Right kidney (tissue), 9 donors: ENCODE measurements at places on chromosomes 16 and 17.
A peak's percentile ranks its signal among the peaks of the same experiment; 100 is the strongest.

DNA sequence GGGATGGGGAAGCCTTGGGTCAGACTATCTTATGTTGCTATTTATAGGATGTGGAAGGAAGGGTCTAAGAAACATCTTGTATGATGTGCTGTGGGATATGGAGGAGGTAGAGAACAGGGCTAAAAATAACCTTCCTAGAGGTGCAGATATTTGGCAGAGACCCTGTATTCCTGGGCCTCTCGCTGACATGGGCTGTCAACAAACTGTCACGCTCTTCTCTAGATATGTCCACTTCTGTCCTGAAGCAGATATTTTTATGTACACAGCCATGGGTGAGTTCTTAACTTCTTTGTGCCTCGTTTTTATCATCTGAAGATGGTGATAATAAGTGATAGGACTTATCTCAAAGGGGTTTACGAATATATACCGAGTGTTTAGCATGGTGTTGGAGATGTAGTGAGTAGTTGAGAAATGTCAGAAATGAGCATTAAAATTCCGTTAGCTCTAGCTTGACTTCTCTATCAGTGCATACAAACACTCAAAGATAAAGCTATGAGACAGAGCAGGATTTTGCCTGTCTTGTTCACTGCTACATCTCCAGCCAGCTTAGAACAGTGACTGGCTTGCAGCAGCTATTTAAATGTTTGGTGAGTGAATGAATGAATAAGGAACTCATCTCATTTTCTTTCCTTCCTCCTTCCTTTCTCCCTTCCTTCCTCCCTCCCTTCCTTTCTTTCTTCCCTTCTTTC, 2.9 kb upstream of the AQP8 start:
- DNase-seq, result no peak

DNA sequence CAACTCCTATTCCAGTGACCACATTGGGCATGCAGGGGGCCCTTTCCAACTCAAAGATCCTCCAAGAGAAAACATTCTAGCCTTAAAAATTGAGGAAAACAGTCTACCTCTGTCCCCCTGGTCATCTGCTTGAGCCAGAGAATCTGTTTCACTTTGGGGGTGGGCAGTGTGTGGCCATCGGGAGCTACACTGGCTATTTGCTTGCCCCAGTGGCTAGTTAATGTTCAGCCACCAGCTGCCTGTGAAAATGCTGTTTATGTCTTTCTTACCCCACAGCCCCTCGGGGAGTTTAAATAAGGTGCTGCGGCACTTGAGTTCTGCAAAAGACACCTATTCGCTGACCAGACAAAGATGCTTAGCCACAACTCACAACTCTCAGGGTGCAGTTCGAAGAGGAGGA, 43.4 kb downstream of the GNAO1 start:
- no peak for DNase-seq

DNA sequence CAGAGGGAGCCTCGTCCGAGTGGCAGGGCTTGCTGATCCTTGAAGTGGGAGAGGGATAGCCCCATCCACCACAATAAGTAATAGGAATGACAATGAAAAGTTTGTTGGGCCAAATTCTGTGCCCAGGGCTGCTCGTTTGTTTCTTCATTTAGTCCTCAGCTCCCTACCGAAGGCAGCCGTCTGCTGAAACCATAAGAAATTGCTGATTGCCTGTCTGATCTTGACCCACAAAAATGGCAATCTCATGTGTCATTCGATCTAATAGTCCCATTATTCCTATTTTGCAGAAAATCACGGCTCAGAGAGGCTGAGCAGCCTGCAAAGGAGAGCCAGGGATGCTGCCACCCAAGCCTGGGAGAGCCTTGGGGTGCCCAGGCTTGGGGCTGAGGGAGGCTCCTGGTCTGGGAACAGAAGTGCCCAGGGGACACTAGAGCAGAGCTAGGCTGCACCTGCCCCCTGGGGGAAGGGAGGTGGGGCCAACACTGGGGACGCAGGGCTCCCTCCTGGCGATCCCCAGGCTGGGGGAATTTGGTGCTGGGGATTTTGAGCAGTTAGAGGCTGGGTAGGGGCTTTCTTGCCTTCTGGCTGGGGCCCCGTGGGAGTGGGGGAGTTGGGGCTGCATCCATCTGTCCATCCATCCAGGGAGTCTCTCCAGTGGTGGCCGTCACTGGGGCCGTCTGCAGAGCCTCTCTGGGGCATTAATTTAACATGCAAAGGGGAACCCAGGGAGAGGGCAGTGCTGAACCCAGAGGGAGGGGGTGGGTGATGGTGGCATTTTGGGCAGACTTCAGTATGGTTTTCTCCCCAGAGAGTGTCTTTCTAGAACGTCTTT, 53.5 kb downstream of the SOCS1 start:
- DNase-seq, result peak; percentile 30

DNA sequence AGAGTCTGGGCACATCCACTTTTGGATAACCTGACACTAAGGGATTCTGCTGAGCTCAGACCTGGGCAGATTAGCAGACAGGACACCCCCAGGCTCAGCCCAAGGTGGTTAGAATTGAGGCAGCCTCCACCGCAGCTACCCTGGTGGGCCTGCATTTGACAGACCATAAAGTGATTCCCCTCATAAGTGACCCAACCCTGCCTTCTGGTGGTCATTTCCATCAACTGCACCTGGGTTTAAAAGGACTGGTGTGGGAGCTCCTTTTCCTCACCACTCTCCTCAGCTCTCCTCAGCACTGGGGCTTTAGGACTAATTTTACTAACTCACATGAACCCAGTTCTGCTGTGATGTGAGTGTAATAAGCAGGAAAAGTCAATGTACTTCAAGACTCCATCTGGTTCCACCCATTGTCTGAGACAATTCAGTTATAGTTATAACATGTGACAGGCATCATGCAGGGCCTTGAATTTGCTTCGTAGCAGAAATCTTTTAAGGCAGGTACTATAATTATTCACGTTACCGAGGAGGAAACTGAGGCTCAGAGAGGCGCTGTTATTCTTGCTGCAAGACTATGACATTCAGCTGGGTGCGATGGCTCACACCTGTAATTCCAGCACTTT, 42.5 kb downstream of the MYH3 start:
- DNase-seq, result peak; percentile 61

- DNase-seq, result no peak
Measured at GRCh38 chr17:66364508-66364907, 62.1 kb downstream of the PRKCA start.

- DNase-seq, result peak; percentile 51
Measured at GRCh38 chr17:1931844-1932579, 93.1 kb downstream of the RTN4RL1 start.

DNA sequence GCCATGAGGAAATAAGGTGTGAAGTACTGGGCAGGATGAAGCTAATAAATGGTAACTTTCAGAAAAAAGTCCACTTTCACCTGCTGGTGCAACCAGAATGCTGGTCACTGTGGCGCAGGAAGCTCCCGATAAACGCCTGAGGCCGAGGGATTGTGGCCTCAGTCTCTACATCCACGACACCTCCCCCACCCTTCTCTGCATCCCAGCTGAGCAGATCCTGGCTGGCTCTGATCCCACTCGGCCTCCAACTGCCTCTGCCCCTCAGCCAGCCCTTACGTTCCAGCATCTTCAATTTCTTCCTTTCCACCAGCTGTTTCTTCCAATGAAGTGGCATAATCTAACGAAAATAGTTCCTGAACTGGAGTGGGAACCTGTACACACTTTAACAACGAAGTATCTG, 49.5 kb downstream of the COX4I1 start:
- no peak for DNase-seq

GRCh38 chr16:87044829-87045228, 272.4 kb downstream of the C16orf95 start:
- DNase-seq, result no peak

DNA sequence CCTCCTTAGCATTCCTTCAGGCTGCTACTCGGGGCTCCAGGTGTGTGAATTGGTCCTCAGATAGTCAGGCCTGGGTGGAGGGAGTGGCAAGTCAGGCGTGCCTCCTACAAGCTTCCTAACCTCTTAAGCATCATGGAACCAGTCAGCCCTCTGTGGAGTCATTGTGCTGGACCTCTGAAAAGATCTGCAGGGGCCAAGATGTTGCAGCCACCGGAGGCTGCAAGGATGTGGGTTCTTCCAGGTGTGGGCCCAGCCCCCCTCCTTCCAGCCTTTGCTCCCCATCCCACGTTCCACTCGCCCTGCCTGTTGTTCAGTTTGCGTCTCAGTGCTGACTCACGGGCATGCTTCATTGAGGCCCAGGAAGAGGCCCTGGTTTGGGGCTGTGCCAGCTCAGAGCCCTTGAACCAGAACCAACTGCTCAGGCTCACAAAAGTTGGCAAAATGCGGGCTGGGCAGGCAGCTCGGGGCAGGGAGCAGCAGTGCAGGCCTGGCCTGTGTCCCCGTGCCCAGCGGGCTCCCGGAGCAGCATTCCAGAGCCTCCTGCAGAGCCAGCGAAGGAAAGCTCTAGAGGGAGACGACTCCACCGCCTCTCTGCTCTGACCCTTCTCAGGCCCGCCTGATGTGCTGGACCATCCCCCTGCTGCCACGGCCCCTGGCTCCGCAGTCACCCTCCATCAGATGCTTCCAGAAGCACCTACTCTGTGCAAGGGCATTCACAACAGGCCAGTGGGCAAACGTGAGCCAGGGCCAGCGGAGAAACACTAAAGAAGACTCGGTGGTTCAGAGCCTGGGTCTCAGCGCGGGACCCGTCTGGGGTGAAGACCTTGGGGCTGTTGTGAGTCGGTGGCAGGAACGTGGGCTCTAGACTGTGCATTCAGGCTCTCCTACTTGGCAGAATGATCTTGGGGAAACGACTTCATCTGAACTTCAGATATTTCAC, 7.5 kb downstream of the LDHD start:
- peak; percentile 64 for DNase-seq

GRCh38 chr16:17306745-17307144, 164.0 kb downstream of the XYLT1 start:
- no peak for DNase-seq

DNA sequence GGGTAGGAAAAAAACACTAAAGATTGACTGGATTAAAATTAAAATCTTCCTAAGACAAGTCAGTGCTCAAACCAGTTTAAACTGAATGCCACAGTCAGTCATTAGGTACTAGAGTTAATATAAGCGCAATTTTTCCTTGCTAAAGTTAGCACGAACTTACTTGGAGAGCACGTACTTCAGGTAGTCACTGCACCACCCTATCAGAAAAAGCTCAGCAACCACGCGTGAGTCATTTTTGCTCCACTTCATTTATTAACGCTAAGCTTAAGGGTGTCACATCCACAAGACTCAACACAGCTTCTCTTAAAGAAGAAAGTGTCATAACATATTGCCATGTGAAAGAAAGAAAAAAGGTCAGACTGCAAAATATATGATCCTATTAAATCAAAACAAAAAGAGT, 53.1 kb downstream of the TEX2 start:
- no peak for DNase-seq

DNA sequence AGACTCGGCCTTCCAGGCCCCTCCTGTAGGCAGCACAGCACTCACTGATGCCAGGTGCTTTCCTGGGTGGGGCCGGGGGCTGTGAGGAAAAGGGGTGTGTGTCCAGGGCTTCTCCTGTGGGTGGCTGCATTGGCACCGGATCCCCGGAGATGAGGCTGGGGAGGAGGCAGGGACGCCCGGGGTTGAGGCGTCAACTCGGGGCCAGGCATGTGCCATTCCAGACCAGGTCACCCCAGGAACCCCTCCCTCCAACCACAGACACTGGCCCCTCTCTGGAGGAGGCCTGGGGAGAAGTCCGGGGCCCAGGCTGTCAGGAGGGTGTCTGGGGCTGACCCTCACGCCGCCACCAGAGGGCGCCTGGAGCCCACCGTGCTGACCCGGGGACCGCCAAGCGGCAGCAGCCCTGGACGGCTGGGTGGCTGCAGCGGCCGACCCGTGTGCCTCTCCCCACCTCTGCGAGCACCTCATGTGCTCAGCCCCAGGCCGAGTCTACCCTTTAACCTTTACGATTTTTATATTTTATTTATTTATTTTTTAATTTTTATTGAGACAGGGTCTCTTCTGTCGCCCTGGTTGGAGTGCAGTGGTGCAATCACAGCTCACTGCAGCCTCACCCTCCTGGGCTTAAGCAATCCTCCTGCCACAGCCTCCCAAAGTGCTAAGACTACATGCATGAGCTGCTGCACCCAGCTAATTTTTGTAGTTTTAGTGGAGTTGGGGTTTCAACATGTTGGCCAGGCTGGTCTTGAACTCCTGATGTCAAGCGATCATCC, 3.2 kb upstream of the METRN start:
- DNase-seq, result peak; percentile 53

DNA sequence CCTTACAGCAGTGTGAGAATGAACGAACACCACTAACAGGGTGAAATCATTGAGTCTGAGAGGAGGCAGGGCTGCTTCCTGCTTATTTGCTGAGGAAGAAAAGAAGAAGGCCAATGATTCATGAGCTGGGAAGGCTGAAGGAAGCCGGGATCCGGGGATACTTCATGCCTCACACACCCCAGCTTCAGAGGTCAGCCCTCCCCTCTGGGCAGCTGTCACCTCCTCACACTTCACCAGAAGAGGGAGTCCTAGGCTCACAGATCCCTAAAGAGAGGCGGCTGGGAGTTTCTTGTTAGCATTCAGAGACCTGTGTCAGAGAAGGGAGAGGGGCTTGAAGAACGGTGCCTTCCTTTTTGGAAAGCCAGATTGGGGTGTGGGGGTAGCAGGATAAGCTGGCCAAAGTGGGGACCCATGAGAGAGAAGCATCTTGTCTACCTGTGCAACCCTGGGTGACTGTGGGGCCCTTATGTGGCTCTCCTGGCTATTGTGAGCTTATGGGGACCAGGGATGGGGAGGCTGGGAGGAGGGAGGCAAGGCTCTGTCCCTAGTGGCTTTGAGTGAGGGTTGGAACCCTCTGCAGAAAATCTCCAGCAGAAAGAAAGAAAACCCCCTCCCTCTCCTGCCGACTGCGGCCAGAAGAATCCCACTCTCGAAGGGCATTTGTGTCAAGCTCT, 94.6 kb downstream of the RGS9 start:
- peak; percentile 37 for DNase-seq

DNA sequence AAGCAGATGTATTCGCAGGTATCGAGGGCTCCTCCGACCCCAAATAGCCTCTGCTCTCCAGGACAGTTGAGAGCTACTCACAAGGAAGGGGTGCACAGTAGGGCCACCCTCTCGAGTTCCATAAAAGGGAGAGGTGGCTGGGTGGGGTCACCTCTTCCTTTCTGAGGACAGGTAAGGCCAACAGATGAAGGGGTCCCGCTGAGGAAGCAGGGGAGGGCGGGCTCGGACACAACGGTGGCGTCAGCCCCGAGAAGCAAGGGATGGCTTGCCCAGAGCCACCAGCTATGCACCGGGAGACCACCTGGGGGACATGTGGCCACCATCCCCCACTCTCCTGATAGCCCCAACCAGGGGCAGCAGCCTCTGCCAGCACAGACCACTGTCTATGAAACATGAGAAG, 15.1 kb upstream of the CYTH1 start:
- no peak for DNase-seq
